GM23248 (cell line): ENCODE measurements at places on chromosomes 5 and 9. TPM values are rescaled to one million over a fixed set of nuclear protein-coding genes. Genes with fewer than 3 reads are reported as not detected.
A peak's percentile ranks its signal among the peaks of the same experiment; 100 is the strongest.

Gene IRF1
- polyA plus RNA-seq = 21.7 and 22.2 TPM in 2 replicates

Gene MYORG
- polyA plus RNA-seq = 0.72 and 0.73 TPM in 2 replicates

Gene ANKDD1B
- 0.15 and 0.20 TPM in 2 replicates for polyA plus RNA-seq

GRCh38 chr5:103218164-103218563 is 40.4 kb upstream of the MACIR start:
- peak; percentile 28 for DNase-seq

Gene NR2F1-AS1
- polyA plus RNA-seq = 33.7 and 36.0 TPM in 2 replicates

Gene PAXX
- 49.3 and 54.5 TPM in 2 replicates for polyA plus RNA-seq

- no peak for DNase-seq
Observed at GRCh38 chr5:160272264-160272663, 40.1 kb downstream of the CCNJL start.

- DNase-seq = no peak
Observed at GRCh38 chr5:149807176-149807575, 77.1 kb downstream of the PPARGC1B start.

- DNase-seq = no peak
Observed at GRCh38 chr9:108049671-108050494, 560.3 kb upstream of the KLF4 start.

Gene SPINK7
- not detected in 2 replicates for polyA plus RNA-seq

GRCh38 chr9:120885958-120886357 is 9.0 kb upstream of the PHF19 start:
- DNase-seq = no peak

Gene PTGR1
- polyA plus RNA-seq = 91.9 and 99.5 TPM in 2 replicates

Gene PTGDS
- 0.24 and 0.25 TPM in 2 replicates for polyA plus RNA-seq

Gene DOCK2
- polyA plus RNA-seq = 5.4 and 6.5 TPM in 2 replicates

GRCh38 chr9:113541019-113541900 is 77.7 kb downstream of the RGS3 start:
- peak; percentile 67 for DNase-seq

Gene ZNF883
- 6.5 and 7.6 TPM in 2 replicates for polyA plus RNA-seq
